Activated naive CD4-positive, alpha-beta T cell treated with anti-CD3 and anti-CD28 coated beads, Interleukin-2, amount 50 U/mL, for 72 hours (primary cell): ENCODE measurements at places on chromosomes 16 and 17. TPM values are rescaled to one million over a fixed set of nuclear protein-coding genes. Genes with fewer than 3 reads are reported as not detected.

The POLR3K gene
- 40.6 TPM for total RNA-seq

The ABCA9 gene
- not detected for total RNA-seq

The RCVRN gene
- total RNA-seq = not detected

The NAT9 gene
- total RNA-seq = 57.2 TPM

The HS3ST3A1 gene
- not detected for total RNA-seq

The TP53TG3F gene
- not detected for total RNA-seq
